ENCODE measurements at places on chromosomes 13 and 19.

GRCh38 chr19:24033963-24034342 is 53.0 kb upstream of the ZNF254 start:
- no peak for DNase-seq

GRCh38 chr13:50742968-50743367 is 100.5 kb downstream of the DLEU7 start:
- DNase-seq, result no peak

DNA sequence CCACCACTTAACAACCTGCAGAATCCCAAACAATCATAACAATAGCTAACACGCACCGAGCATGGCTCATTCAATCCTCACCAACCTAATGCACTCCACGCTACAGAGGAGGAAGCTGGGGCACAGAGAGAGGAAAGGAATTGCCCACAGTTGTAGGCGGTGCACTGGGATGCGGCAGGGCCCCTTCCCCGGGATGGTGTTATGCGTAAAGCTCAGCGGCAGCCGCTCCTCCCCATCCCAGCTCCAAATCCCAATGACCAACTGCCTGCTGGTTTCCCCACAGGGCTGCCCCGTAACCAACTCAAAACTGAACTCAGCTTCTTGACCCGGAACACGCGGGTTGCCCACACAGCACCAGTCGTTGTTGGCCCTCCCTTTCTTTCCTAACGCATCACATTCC is 42.2 kb downstream of the SERP2 start:
- DNase-seq, result no peak

GRCh38 chr19:42942187-42942789 is 5.3 kb upstream of the PSG7 start:
- no peak for DNase-seq

GRCh38 chr19:45477713-45478453 is 10.1 kb downstream of the FOSB start:
- no peak for DNase-seq

- no peak for DNase-seq
Measured at GRCh38 chr13:25200783-25201182, 28.7 kb upstream of the AMER2 start.

- no peak for DNase-seq
Measured at GRCh38 chr13:91894316-91894715, 495.9 kb downstream of the GPC5 start.

DNA sequence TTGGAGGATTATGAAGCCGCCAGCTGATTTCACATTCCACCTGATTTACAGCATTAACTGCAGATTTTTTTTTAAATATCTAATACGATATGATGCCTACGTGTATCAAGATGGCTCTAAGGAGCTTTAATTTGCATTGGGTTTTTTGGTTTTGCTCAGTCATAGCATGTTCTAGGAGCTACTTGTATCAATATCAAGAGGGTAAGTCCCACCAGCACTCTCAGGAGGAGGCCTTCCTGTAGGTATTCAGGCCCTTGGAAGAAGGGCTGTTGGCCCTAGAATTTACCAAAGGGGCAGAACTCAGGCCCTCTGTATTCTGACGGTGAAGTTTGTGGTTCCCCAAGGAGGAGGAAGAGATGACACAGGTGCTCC is 97.2 kb upstream of the IPO5 start:
- DNase-seq, result no peak

DNA sequence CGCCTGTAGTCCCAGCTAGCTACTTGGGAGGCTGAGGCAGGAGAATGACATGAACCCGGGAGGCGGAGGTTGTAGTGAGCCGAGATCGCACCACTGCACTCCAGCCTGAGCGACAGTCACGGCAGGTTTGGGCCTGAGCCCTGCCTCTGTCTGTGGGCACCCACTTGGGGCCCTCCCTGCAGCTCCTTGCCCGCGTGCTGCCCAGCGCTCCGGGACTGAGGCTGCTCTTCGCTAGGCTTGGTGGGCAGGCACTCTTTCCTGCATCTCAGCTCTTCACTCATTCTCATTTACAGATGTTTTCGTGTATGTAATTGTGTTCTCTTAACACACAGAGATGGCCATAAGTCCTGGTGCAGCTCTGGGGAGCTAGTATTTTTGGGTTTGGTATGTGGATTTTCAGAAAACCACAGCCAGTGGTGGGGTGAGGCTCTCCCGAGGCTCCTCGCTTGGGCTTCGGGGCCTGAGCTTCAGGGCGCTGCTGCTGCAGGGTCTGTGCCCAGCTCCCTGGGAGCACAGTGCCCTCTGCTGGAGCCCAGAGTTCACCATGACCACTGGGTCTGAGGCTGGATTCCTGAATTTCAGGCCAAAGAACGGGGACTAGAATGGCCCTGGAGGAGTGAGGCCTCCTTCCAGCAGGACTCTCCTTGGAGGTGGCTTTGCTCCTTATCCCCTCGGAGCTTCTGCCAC is 15.2 kb downstream of the UPF1 start:
- DNase-seq, result no peak

DNA sequence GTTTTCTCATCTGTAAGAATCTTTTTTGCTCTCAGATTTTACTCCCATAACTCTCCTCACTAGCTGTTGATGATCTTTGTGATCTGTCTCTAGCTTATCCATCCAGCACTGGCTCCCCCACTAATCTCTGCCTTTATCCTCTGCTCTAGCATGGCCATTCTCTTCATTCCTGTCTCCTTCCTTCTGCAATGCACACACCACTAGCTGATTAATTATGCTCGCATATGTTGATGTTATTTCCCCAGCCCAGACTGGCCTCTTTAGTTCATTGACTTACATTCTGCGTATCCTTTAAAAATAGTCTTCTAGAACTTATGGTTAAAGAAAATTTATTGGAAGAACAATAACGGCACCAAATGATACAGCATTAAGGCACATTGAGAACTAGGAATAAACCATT is 52.5 kb downstream of the DGKH start:
- DNase-seq, result no peak

- DNase-seq, result no peak
Measured at GRCh38 chr13:88651531-88651930, 980.4 kb downstream of the SLITRK5 start.
